Activated CD8-positive, alpha-beta memory T cell treated with anti-CD3 and anti-CD28 coated beads for 1 hour (primary cell): ENCODE measurements at places on chromosomes 2 and 18.

- DNase-seq: no peak
Observed at GRCh38 chr2:71457923-71458322, 4.6 kb downstream of the DYSF start.

- DNase-seq: no peak
Observed at GRCh38 chr2:238524426-238524983, 97.8 kb downstream of the ASB1 start.

GRCh38 chr2:174522553-174522952 is 35.7 kb upstream of the GPR155 start:
- no peak for DNase-seq

DNA sequence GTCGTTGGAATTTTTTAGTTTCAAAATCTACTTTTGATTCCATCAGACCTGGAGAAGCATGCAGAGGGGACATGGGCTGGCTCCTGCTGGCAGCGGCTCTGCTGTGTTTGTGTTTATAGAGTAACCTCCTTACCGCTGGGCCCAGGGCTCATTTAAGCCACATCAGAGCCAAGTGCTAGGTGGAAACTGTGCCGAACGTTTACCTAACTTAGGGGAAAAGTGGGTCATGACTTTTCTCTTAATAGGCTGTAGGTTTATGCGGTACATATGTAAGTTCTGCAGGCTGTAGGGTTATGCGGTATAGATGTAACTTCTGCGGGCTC is 17.7 kb downstream of the CNDP2 start:
- no peak for DNase-seq

DNA sequence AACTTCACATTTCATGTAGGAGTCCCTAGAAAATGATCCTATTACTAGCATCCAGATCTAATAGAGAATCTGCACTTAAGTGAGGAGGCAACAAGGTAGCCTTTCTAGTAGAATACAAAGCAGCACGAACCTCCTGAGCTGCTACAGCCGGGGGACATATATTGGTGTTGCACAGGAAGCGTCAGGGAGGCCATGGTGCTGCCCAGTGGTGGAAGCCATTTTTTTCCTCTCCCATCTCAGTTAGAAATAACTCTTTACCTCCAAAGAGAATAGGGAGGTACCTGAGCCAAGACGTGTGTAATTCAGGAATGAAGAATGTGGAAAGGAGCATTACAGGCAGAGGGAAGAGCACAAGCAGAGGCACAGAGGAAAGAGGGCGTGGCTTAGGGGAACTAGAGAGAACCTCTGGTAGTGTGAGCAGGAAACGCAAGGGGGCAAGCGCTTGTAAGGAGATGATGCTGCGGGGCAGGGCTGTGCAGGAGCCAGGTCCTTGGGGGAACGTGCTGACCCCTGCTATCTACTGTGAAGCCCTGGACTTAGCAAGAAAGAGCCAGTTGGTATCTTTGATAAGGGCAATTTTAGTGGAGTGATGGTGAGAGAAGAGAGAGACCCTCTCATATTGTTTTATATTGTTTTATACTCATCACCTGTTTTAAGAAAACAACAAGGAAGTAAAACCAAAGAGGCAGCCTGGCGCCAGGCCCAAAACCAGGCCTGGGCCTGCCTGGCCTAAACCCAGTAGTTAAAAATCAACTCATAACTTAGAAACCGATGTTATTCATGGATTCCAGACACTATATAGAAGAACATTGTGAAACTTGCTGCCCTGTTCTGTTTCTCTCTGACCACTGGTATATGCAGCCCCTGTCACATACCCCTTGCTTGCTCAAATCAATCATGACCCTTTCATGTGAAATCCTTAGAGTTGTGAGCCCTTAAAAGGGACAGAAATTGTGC is 50.0 kb upstream of the TTC39C start:
- DNase-seq: peak; percentile 30

GRCh38 chr18:49626842-49627467 is 65.1 kb downstream of the LIPG start:
- no peak for DNase-seq

GRCh38 chr2:239182981-239183791 is 217.6 kb downstream of the HDAC4 start:
- DNase-seq: no peak

- DNase-seq: no peak
Observed at GRCh38 chr2:48860380-48860779, 104.9 kb upstream of the LHCGR start.

DNA sequence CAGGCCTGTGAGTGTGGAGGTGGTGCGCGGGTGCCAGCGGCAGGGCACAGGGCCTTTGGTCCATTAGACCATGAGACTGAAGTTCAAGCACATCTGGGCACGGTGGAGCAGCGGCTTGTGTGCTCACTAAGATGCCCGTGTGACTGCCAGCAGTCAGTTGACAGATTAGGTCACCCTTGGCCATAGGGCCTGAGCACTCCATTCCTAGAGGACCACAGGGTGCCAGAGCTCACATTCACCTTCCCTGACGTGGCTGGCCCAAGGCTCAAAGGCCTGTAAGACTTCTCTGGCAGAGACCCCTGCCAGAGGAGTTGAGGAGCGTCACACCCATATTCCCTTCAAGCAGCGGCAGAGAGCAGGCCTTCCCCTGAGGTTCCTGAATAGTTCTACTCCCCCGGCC is 650 bp downstream of the LHCGR start:
- no peak for DNase-seq

GRCh38 chr2:69020496-69021426 is 7.8 kb downstream of the ANTXR1 start:
- DNase-seq: no peak

- DNase-seq: no peak
Observed at GRCh38 chr2:75289771-75290170, 90.5 kb upstream of the TACR1 start.

- no peak for DNase-seq
Observed at GRCh38 chr18:24514439-24514838, 54.0 kb downstream of the HRH4 start.

GRCh38 chr2:238859636-238860347 is 11.9 kb downstream of the TWIST2 start:
- no peak for DNase-seq

- DNase-seq: no peak
Observed at GRCh38 chr18:13217971-13218367, 591 bp upstream of the LDLRAD4 start.

- no peak for DNase-seq
Observed at GRCh38 chr18:69787825-69788547, 159.7 kb downstream of the CD226 start.

DNA sequence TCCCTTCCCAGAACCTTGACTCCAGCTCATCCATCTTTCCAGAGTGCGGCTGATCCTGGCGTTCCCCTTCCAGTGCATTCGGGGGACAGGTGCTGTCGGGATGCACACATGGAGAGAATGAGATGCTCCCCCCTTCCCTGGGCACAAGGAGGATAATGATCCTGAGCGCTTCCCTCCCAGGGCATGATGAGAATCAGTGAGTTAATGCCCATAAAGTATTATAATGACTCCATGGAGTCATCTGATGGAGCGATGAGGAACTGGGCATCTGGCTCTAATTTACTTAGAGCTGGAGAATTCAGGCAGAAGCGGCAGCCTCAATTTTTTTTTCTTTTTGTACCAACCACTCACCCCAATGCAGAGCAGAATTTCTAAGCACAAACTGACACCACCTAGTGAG is 79.6 kb upstream of the SKOR2 start:
- no peak for DNase-seq

GRCh38 chr2:12486205-12487118 is 230.3 kb upstream of the TRIB2 start:
- DNase-seq: no peak

DNA sequence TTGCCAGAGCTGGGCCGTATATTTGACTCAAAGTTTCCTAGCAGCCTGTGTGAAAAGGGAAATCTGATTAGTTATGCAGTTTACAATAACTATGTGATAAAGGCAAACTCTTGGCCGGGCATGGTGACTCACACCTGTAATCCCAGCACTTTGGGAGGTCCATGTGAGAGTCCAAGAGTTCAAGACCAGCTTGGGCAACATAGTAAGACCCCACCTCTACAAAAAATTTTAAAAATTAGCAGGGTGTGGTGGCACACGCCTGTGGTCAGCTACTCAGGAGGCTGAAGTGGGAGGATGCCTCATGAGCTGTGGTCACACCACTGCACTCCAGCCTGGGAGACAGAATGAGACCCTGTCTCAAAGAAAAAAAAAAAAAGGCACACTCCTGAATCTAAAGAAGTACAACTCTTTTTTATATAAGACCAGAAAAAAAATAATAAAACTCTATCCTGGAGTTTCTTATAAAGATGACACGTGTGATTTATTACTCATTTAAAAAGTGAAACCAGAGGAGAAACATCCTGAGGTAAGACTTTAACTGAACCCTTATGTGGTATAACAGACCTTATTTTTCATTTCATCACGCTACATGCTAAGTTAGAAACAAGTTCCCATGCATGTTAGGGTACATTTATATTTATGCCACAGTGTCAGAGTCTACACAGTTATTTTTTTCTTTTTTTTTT is 32.6 kb upstream of the KCMF1 start:
- DNase-seq: no peak

DNA sequence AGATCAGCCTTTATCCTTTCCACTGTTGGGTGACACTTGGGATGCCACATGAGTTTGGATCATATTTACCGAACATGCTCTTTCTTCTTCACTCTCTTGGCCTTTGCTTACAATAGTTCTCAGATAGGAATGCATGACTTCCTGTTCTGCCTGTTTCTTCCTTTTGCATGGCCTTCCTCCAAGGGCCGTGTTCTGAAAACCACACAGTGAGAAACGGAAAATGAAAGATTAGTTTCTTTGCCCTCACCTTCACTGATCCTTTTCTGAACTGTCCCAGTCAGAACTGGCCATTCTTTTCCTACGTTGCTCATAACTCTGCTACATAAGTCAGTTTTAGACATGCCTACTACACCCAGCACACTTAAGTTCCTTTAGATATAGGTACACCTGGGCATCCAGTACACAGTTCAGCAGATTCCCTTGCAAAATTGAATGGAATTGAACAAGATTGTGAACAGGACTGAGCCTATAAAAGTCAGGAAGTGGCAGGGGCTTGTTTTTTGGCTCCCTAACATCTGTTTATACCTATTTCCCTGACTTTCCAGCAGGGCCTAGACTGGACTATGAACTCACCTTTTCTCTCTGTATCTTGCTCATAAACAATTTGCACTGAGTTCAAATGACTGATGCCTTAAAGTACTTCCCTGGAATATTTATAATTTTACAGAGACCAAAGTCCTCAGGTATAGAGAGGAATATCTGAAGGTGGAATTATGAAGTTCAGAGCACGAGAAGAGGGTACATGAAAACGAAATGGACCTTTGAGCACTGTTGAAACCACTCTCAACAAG is 186.4 kb upstream of the ST6GAL2 start:
- DNase-seq: no peak

GRCh38 chr18:76353500-76353899 is 141.5 kb downstream of the ZNF516 start:
- no peak for DNase-seq

DNA sequence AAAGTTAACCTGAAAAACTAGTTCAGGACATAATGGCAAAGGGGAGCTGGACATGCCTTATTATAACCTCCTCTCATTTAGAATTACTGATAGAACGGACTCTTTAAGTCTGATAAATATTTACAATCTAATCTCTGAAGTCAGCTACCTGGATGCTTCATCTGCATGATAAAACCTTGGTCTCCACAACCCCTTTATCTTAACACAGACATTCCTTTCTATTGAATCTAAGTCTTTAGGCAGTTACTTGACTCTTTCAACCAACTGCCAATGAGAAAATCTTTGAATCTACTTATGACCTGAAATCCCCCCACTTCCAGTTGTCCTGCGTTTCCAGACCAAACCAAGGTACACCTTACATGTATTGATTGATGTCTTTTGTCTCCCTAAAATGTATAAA is 191.2 kb upstream of the LRRTM4 start:
- no peak for DNase-seq

DNA sequence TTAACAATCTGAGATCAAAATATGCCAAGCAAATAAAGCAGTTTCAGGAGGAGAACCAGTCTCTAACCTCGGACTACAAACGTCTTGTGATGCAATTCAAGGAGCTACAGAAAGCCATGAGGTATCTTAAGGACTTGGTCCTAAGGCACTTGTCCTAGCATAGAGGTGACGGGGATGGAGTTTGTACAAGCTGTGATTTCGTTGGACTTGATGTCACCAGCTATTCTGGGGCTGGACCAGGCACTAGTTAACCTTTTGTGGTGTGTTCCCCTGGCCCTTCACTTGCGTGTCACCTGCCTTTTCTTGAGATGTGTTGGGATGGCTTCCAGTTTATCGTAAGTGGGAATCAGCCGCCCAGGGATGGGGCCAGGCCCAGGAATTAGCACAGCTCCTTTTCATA is 33.7 kb downstream of the OTOF start:
- no peak for DNase-seq

GRCh38 chr18:9734189-9734588 is 26.1 kb downstream of the RAB31 start:
- DNase-seq: no peak

GRCh38 chr2:240985881-240986786 is 12.3 kb upstream of the SNED1 start:
- no peak for DNase-seq

DNA sequence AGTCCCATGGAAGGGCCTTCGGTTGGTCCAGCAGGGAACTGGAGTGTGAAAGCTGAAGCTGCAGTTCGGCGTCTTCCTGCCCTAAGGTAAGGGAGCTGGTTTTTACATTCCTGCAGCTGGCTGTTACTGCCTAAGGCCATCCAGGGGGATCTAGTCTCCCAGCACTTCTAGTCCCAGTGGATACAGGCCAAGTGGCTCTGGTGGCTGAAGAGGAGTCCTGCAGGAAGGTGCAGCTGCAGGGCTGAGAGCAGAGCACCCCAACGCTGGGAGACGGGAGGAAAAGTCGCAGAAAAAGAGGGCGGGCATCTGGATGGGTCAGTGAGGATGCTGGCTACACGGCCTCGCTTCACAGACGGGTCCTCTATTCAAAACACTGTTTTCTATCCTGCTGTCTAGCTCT is 225.0 kb upstream of the HS6ST1 start:
- no peak for DNase-seq

DNA sequence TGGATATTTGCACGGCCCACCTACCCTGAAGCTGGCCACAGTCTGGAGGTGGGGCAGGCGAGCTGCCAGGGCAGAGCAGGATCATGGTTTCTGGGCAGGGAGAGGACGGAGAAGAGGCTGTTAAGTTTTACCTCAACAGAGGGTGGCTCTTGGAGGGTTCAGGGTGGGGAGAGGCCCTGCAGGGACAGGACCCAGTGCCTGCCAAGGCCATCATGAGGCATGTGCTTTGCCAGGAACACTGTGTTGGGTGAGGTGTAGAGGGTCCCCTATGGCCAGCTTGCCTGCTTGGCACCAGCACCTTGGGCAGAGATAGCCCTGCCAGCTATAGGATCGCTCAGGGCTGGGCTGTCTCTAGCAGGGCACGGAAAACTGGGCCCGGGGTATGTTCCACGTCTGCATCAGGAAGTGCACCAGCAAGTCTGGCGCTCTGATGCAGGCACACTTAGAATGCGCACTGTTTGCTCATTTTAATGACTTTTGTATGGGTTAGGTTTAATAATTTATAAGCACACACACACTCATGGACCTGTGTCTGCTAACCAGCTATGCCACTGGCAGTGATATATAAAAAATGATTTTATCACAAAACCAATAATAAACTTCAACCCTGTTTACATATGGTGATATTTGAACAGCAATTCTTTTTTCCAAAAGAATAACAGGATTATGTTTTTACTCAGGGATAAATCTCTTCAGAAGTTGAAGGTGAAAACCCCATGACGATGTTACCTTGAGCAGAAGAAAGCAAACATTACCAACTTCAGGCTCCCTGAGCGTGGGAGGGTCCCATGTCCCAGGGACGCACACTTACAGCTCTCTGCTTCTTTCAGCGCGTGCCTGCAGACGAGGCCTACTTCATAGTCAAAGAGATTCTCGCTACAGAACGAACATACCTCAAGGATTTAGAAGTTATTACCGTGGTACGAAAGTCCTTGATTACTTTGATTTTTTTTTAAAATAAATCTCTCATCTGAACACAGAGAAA is 46.4 kb downstream of the STK25 start:
- DNase-seq: no peak
